ENCODE measurements at places on chromosomes 11 and 22. TPM values are rescaled to one million over a fixed set of nuclear protein-coding genes. Genes with fewer than 3 reads are reported as not detected.
A peak's percentile ranks its signal among the peaks of the same experiment; 100 is the strongest.

The TMEM41B gene
- 68.1 TPM for total RNA-seq

The C11orf16 gene
- total RNA-seq = not detected

The PDE3B gene
- total RNA-seq = 6.2 TPM

The OR8J3 gene
- not detected for total RNA-seq

The DRICH1 gene
- total RNA-seq = not detected

The TCF20 gene
- total RNA-seq = 17.8 TPM

The OR51B4 gene
- 6.9 TPM for total RNA-seq

The OR5D14 gene
- not detected for total RNA-seq

The PLAAT3 gene
- total RNA-seq = 4.7 TPM

DNA sequence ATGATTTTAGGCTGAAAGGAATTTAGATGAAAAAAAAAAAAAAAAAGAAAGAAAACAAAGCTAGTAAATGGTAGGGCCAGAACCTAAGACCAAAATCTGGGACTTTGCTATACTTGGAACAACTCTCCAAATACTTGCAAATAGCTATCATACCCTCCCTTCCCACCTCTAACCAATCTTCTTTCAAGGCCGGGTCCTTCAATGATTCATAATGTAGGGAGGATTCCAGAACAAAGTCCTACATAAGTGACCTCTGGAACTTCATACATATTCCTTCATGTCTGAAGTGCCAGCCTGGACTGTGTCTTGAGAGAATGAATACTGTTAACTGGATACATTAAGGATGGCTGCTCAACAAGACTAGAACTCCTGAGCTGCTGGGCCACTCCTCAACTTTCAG, 9.9 kb downstream of the STK33 start:
- no peak for DNase-seq

DNA sequence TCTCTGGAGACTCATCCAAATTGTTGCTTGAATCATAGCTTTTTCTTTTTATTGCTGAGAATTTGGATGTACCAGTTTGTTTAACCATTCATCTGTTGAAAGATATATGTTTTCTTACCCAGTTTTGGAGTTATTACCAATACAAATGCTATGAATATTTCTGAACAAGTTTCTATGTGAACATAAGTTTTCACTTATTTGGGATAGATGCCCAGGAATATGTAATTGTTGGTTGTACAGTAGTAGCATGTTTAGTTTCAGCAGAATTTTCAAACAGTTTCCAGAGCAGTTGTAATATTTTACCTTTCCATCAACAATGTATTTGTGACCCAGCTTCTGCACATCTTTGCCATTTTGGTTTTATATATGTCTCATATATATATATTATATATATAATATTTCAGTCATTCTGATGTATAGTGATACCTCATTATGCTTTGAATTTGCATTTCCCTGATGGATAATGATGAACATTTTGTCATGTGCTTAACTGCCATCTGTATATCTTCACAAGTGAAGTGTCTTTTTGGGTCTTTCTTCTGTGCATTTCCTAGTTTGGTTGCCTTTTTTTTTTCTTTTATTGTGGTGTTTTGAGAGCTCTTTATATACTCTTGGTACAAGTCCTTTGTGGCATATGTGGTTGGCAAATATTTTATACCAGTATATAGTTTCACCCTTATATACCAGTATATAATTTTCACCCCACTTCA, 118.8 kb downstream of the LUZP2 start:
- DNase-seq = no peak

DNA sequence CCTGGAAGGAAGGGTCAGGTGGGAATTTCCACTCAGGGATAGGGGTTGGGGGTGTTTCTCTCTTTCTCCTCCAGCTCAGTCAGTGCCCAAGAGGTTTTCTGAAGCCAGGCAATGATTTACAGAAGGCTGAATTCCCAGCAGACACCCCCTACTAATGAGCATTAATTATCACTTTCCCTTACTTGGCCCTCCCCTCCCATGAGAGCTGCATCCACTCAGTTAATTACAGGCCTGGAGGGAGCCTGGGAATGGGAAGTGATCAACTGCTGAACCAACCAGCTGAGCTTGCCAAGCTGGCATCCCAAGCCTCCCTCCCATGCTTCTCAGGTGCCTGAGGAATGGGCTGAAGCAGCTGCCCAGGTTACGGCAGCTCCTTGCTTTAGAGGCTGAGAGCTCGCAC, 992 bp downstream of the LGALS12 start:
- no peak for DNase-seq

- DNase-seq = no peak
Measured at GRCh38 chr11:9851366-9851765, 187.5 kb downstream of the SWAP70 start.

GRCh38 chr11:1838077-1838425, 730 bp upstream of the TNNI2 start:
- no peak for DNase-seq

- DNase-seq = no peak
Measured at GRCh38 chr11:87219266-87219665, 181.5 kb downstream of the TMEM135 start.

DNA sequence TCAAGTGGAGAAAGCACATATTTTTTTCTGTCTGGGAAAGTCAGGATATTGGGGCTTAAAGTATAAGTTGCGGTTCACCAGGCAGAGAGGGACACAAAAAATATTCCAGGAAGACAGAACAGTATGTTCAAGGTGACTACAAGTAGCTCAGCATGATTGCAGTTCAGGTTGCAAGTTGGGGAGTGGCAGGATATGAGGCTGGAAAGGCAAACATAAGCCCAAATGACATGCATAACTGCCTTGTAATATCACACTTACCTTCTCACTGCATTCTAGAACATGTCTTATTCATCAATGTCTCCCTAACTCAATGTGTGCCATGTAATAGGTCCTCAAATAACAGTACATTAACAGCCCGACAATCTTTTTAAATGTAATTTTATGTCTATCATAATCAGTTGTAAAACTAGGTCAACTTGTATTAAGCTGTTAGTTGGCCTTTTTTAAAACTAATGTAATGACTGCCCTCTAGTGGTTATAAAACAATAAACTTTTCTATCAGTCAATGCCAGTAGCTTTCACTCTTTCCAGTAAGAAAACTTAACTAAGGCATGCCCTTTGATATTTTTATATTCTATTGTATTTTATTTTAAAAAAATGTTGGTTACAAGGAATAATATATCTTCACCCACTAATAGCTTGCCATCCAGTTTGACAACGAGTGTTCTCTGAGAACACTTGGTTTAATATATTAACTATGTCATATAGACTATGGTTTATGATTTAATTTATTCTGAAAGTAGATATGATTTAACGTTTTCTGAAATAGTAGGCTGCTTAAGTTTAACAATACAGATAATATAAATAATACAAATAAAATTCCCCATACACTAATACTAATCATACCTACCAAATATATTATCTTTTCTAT, 39.4 kb upstream of the CFAP300 start:
- DNase-seq = peak; percentile 36

GRCh38 chr11:1647901-1648652, 18.5 kb downstream of the KRTAP5-5 start:
- DNase-seq = no peak

- no peak for DNase-seq
Measured at GRCh38 chr22:22073769-22074561, 91.4 kb upstream of the TOP3B start.

DNA sequence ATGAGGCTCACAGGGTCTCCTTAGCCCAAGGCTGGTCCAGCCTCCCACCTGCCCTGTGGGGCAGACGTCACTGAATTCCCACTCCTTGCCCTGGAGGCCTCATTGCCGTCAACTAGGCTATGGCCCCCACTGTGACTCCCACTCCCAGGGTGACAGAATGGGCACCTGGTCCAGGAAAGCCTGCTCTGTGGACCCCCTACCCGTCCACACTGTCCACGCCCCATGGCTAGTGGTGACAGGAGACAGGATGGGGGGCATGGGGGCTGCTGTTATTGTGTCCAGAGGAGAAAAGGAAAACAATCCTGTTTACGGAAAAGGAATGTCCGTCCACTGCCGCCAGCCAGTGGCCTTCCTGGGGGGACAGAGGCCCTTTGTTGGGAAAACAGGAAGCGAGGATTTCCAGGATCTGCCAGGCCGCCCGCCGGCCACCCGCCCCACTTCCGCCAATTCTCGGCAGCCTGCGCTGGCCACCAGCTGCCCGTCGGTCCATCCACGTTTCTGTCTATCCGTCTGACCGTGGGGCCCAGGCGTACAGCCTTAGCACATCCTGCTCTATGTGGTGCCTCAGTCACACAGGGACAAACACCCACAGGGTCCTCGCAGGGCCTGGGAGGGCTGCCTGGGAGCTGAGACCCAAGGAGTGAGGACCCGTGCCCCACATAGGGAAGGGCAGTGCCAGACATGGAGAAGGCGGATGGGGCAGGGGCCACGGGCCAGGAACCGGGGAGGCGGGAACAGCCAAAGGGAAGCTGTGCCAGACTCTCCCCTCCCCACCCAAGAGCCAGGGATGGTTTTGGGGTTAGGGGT, 19.5 kb downstream of the CRELD2 start:
- no peak for DNase-seq

GRCh38 chr11:1968454-1969002, 21.4 kb downstream of the MRPL23 start:
- no peak for DNase-seq

DNA sequence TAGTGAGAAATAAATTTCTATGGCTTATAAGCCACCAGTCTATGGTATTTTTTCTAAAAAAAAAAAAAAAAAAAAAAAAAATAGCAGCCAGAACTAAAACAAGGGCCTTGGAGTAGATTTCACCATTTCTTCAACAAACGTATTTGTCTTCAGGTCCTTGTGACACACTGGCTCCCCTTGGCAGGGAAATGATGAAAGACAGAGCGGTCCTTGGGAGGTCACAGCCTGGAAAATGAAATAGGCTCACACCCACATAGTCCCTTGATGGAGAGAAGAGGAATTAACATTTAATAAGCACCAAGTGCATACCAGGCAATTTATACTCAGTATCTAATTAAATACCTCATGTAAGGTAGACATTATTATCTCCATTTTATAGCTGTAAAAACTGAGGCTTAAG, 25.7 kb upstream of the ACER3 start:
- no peak for DNase-seq

- no peak for DNase-seq
Measured at GRCh38 chr11:66111158-66111557, 41.1 kb downstream of the PACS1 start.

DNA sequence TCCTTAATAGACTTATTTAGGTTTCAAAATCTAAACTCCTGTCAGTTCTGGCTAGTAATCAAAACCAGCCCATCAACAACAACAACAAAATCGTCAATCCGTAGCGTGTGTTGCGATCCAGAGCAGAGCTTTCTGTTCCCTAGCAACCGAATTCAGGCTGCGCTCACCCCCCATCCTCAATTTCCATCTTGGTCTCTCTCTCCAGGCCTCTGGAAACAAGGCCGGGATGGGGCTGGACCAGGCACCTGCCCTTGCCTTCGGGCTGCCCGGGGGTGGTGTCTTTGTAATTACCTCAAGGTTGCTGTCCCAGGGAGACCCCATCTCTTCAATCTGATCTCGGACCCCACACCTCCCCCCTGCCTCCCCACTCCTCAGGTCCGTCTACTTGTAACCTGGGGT, 1341.5 kb downstream of the BRD1 start:
- no peak for DNase-seq

GRCh38 chr11:65505466-65506289, 6.8 kb downstream of the MALAT1 start:
- no peak for DNase-seq

DNA sequence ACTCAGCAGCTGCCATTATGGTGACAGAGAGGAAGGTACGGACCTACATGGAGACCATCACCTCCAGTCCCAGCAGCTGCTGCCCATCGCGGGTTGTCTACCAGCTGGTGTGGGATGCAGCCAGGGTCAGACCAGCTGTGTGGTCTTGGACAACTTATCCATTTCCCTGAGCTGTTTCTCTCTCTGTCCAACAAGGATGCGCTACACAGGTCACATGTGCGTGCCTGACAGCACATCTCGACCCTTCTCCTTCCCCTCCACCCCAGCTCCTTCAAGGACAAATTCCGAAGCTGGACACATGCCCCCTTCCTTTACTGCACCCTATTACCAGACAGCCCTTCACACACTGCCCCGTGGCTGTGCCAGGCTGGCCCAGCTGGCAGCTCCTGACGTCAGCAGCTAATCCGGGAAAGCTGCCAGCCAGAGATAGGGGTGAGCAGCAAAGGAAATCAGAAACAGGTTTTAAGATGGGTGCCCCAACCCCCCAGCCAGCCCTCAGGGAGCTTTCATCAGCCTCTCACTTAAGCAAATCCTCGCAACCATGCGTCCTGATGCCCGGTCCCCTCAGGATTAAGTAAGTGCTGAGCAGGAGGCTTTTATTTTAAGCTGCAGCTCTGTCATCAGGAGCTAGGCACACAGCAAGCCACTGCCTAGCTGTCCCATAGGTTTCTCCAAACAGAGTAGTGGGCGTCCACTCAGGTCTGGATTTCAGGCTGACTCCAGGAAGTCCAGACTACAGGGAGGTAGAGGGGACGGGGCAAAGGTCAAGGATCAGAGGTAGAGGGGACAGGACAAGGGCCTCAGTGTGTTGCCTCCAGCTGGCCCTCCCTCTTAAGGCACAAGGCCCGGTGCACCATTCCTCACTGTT, 20.3 kb downstream of the TEF start:
- peak; percentile 83 for DNase-seq

GRCh38 chr11:120681434-120682331, 170.1 kb downstream of the GRIK4 start:
- DNase-seq = no peak

DNA sequence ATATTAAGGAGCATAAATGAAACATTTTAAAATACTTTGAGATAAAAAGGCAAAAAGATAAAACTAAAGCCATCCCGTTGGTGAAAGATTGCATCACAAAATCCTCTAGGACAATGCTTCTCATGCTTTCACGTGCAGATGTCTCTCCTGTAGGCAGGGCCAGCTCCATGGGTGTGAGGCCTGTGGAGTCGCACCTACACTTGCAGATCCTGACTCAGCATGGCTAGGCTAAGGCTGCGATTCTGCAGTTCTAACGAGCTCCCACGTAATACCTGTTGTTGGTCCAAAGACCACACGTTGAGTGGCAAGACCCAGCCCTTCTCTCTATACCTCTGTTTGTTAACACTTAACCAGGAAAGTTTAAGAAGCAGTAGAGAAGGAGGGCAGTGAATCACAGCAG, 62.1 kb upstream of the CAPRIN1 start:
- DNase-seq = no peak

- no peak for DNase-seq
Measured at GRCh38 chr11:64153812-64154211, 12.1 kb downstream of the MACROD1 start.

GRCh38 chr11:72303179-72303578, 59.2 kb upstream of the PHOX2A start:
- DNase-seq = no peak

DNA sequence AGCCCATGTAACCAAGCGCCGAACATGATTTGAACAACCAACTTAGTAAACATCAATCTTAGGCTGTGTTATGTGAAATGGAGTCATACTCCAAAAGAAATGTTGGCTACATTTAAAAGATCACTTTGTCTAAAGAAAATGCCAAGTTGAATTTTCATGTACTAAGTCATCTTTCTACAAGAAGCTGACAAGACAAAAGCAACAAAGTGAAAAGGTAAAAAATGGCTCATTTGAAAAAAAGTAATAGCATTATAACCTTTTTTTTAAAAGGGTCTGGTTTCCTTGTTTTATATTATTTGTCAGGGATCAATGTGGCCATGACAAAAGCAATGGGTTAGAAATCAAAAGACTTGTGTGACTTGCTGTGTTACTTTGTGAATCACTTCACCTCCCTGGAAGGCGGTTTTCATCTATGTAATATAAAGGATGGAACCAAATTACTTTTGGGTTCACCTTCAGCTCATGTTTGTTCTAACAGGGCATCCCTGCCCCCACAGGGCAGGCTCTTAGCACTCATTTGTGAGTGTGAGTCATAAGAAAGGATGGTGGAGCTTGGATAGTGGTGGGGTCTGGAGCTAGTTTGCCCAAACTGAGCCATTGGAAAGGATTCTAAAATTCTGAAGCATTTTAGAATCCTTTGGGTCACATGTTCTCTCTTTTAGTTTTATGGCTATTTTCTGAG, 131.9 kb upstream of the MTMR2 start:
- DNase-seq = peak; percentile 18

Measured in H4 (cell line).